C1 segment of cervical spinal cord (tissue), 14 donors: ENCODE measurements at places on chromosomes 4 and X.

DNA sequence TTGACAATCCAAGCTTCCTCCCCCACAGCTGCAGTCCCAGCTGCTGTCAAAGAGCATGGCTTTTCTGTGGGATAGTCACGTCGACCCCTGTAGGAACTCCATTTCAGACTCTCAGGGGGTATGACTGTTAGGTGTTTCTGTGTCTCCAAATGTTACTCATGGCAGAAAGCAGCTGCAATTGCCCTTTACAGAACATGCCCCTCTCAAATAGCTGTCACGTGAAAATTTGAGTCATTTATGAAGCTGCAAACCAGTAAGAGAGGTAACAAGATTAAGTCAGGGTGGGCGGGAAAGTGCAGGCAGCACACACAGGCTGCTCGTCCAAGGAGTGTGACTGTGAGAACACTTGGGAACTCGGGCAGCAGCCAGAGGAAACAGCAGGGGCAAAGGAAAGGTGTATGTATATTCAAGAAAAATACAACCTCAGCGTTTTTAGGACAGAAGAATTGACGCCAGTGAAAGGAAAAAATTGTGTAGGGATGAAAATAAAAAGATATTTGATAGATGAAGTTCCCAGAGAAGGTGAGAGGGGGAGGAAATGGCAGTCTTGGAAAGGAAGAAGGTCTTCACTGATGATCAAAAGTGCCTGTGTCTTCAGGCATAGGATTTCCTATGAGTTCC is 66.5 kb upstream of the TMEM184C start:
- no peak for DNase-seq

GRCh38 chr4:93337196-93337595 is 491.4 kb upstream of the ATOH1 start:
- no peak for DNase-seq

DNA sequence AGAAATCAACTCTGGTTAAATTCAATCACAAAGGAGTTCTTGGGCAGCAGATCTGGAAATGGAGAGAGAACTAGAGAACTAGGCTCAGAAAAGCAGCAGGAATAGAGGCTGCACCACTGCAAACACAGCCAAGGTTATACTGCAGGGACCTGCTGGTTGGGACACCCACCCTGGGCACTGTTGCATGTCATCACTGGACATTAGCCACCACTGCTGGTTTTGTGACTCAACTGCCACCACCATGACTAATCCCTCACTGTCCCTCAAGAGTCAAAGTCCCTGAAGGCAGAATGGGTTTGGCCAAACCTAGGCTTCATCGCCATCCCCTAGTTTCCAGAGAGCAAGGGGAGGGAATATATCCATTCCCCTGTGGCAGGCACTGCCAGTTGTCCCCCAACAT is 38.1 kb upstream of the IRAK1 start:
- no peak for DNase-seq

DNA sequence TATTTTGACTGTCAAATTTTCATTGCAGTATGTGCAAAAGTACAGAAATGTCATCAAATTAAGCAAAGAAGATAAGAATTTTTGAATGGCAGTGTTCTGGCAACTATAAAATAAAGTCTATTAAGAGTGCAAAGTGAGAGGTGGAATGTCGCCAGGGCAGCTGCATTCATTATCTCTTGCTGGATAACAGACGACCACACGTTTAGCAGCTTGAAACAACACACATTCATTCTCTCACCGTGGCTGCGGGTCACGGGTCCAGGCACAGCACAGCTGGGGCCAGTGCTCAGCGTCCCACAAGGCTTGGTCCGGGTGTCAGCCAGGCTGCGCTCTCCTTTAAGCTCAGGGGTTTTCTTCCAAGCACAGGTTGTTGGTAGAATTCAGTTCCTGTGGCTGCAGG is 113.9 kb downstream of the GPR143 start:
- no peak for DNase-seq

GRCh38 chrX:13258052-13258444 is 61.8 kb downstream of the ATXN3L start:
- no peak for DNase-seq

GRCh38 chr4:76800902-76801301 is 97.0 kb downstream of the SOWAHB start:
- no peak for DNase-seq

- no peak for DNase-seq
Observed at GRCh38 chr4:87981486-87981885, 6.0 kb downstream of the SPP1 start.

- no peak for DNase-seq
Observed at GRCh38 chr4:108181704-108182103, 13.0 kb upstream of the LEF1 start.

DNA sequence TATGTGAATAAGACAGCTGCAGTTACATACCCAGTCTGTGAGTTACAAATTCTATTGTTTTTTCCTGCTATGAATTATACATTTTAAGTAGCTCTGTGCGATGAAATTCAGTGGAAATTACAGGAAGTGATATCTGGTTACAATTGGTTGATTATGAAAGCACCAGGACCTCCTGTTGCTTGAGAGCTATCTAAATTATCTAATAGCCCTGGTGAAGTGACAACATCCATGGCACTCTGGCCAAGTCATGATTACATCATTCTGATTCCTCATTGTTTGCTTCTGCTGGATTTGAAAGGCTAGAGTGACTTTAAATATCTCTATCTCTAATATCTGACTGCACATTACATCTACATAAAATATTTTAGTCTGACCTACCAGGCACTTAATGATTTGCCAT is 515.0 kb downstream of the CFAP47 start:
- DNase-seq: no peak

DNA sequence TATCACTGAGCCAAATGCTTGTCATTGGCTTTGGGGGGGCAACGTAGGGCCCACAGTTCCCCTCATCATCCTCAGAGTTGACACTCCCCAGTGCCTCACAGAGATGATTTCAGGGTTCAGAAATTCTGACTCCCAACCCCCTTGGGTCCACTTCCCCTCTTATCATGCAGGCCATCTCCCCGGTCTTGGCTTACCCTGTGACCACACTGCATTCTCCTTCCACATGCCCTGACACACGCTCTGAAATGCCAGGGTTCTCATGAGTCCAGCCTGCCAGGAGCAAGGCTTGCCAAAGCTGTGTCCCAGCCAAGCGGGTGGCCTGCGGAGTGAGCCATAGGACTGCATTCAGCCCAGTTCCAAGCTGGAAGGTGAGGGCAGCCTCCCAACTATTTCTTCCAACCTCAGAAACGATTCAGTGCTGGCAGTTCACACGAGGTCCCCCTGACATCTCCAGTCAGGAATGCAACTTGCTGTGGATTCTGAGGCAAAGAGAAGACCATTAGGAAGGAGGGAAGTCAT is 101.2 kb downstream of the SMIM20 start:
- DNase-seq: no peak

GRCh38 chrX:23964191-23964590 is 56.4 kb downstream of the CXorf58 start:
- DNase-seq: no peak

- no peak for DNase-seq
Observed at GRCh38 chr4:114997576-114998247, 115.7 kb downstream of the NDST4 start.

DNA sequence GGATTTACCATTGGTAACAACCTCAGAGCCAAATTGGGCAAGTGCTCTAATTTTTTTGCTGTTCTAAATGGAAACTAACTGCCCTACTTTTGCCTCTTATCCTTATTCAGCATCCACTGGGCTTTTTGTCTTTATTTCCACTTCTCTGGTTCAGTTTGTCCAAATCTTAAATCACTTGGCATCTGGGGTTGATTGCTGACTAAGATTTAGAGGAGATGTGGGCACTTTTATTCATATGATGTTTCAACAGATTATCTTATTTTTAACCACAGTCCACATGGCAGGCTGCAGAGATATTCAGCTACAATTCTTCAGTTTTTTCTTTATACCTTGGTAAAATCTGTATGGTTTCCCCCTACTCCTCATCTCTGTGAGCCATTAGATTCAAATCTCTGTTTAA is 1161.4 kb upstream of the PCDH7 start:
- no peak for DNase-seq

DNA sequence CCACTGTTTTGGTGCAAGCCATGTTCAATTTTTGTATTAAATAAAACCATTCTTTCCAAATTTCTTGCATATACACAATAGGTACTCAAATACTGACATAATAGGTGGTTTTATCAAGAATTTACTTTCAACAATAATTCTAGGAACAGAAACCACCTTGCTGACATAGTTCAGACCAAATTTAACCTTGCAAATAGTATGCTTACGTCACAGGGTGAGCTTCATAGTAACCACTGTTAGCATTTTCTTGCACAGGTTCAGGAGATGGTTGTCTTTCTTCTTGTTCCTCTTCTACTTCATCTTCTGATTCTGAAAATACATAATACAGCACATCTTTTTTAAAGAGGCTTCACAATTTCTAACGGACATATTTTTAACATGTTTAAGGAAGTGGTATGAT is 17.6 kb downstream of the G3BP2 start:
- DNase-seq: no peak

DNA sequence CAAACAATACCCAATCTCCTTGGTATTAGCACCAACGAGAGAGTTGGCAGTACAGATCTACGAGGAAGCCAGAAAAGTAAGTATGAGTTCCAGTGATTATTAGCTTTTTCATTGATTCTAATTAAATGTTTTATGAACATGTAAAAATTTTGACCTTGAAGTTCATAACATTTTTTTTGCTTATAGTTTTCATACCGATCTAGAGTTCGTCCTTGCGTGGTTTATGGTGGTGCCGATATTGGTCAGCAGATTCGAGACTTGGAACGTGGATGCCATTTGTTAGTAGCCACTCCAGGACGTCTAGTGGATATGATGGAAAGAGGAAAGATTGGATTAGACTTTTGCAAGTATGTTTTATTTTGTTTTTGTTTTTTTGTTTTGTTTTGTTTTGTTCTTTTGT is 10.1 kb downstream of the DDX3X start:
- no peak for DNase-seq

- DNase-seq: no peak
Observed at GRCh38 chr4:153705743-153706468, 21.8 kb downstream of the TLR2 start.
